CD4-positive, alpha-beta T cell treated with Interleukin-6 at 100 ng/mL for 8 hours (primary cell): ENCODE measurements at places on chromosomes 5 and 9.

- no peak for DNase-seq
Observed at GRCh38 chr5:36535378-36535777, 71.0 kb upstream of the SLC1A3 start.

DNA sequence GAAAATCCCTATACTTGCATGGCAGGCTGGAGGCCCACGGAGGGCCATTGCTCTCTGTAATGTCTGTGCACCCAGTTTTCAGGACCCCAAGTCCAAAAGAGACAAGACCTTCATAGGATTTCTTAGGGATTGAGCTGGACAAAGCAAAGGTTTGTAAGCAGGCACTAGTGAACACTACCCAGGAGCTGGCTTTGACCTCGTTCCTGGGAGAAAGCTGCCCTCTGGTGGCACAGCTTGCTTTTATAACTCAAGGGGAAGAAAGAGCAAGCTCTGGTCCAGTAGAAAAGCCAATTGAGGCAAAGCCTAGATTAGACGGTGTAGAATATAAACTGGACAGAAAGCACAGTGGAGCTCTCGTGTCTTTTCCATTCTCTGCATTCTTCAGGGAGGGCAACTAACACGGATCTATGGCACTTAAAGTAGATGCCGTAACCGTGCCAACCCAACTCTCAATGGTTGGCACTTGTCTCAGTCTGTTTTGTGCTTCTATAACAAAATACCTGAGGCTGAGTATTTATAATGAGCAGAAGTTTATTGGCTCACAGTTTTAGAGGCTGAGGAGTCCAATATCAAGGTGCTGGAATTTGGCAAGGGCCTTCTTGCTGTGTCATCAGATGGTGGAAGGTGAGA, 7.9 kb downstream of the GABRP start:
- no peak for DNase-seq

DNA sequence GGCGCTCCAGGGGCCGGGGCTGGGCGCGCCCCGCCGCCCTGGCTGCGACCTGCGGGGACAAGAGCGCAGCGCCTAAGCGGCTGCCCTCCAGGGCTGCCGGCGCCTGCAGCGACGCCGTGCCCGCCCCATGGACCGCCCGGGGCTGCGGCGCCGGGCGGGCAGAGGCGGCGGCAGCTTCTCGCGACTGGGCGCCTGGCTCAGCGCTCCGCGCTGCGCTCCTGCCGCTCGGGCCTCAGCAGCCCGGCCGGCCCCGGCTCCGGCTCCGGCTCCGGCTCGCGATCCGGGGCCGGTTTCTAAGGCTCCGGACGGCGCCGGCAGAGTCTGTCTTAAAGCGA, at the start of gene PITX1:
PITX1 (minus strand) TSS at position 328 of the 335 bp plus-strand sequence. CDS start 347 bp downstream, outside the sequence.
- DNase-seq: no peak

- no peak for DNase-seq
Observed at GRCh38 chr5:4058899-4059298, 463.3 kb downstream of the IRX1 start.

DNA sequence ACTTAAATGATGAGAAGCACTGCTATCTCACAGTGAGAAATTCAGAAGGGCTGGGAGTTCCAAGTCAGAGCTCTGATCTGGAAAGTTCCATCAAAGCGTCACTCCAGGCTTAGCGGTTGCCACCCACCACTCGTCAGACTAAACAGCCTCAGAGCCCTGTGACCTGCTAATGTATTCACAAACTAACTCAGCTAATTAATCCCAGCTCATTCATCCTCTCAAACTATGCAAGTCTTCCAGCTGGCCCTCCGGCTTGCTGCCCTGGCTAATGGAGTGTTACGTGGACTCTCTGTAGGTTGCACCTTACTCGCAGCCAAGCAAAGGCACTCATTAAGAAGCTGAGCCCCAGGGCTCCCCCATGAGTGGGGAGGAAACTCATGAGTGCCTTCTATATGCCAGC, 82.2 kb upstream of the GABRP start:
- no peak for DNase-seq

DNA sequence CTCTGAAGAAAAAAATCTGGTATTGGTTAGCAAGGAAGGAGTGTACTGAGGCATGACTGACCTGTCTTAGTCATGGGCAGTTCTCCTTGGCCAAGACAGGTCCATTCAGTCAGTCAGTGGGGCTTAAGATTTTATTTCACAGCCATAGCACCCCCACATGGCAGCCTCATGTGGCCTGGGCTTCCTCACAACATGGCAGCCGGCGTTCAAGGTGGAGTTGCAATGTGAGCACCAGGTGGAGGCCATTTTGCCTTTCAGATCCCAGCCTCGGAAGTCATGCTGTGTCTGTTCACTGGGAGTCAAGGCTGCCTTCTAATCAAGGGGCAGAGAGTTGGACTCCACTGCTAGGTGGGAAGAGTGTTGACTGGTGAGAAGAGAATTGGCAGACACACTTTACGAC, 10.3 kb upstream of the CARD19 start:
- DNase-seq: no peak

DNA sequence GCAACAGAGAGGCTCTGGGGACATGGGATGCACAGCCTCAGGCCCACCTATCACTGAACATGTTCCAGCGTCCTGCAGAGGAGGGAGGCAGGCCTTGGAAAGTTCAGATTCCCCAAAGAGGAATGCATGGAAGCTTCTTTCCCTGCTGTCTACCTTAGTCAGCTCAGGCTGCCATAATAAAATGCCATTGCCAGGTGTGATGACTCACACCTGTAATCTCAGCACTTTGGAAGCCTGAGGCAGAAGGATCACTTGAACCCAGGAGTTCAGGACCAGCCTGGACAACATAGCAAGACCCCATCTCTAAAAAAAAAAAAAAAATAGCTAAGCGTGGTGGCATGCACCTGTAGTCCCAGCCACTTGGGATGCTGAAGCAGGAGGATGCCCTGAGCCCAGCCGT, 24.5 kb upstream of the TOR1B start:
- no peak for DNase-seq

DNA sequence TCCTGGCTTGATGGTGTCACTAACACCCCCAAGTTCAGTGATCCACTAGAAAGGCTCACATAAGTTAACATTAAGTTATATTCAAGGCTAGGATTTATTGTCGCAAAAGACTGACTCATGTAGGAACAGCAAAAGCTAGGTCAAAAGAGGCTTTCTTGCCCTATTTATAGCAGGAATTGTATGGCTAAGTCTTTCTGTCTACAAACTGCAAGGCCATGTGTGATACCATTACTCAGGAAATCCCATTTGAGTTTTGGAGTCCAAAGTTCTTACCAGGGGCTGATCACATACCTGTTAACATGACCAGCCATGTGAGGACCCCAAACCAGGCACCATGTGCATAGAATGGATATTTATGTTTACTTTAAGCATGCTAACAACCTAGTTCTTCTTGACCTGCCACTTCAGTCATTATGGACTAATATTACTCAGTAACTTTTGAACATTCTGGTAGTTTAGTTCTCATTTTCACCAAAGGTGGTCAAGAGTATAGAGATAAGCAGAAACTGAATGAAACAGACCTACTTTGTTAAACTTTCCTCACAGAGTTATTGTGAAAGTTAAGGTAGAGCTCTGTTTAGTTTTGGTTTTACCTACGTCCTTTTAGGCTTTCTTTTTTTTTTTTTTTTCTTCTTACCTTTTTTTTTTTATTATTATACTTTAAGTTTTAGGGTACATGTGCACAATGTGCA, 281.1 kb downstream of the FER start:
- DNase-seq: no peak

GRCh38 chr5:155127552-155127951, 114.0 kb downstream of the KIF4B start:
- DNase-seq: no peak

GRCh38 chr9:38016375-38017135, 52.5 kb downstream of the SHB start:
- DNase-seq: no peak
